Stimulated activated CD8-positive, alpha-beta memory T cell treated with anti-CD3 and anti-CD28 coated beads, Interleukin-4, amount 100 ng/mL, for 1 hour (primary cell): ENCODE measurements at places on chromosomes 3 and 15.

DNA sequence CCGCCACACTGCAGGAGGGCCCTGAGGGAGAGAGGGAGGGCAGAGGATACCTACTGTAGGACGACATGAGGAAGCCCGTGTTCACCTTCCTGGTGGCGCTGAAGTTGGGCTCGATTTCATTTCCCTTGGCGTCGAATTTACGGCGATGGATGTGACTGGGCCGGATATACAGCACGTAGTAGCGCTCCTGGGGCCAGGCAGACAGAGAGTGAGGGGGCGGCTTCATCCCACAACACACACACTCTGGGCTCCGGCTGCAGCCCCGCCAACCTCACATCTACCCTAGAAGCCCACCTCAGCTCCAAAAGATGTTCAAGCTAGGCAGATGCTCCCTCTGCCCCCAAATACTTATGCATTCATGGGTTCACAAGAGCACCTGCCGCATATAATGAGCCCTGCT is 4.5 kb downstream of the ARPIN start:
- DNase-seq: no peak

GRCh38 chr3:30708472-30708871 is 102.1 kb downstream of the TGFBR2 start:
- no peak for DNase-seq

DNA sequence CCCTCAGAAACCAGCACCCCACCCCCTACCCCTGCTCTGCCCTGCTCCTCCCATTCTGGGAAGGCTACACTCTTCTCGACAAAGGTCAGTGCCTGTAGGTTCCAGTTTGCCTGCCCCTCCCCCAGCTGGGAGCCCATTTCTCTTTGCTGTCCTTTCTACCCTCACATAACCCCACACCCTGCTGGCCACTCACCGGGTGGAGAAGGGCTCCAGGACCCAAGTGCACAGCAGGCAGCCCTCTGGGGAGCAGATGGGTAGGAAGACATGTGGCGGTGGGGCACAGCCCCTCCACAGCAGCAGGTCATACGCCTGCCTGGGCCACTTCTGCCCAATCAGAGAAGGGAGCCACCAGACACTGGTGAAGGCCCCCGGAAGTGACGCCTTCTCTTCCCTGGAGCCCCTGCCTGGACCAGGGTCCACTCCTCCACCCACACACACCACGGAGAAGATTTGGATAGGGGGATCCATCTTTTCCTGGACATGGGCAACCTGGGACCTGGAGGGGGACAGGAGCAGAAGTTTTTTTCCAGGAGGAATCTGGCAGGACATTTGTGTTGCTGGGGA is at the start of gene THPO:
TSS of gene THPO (minus strand) at position 326 of the 564 bp plus-strand sequence. CDS start 1,948 bp downstream, outside the sequence.
- no peak for DNase-seq

- DNase-seq: no peak
Observed at GRCh38 chr3:61734749-61735686, 173.6 kb downstream of the PTPRG start.

DNA sequence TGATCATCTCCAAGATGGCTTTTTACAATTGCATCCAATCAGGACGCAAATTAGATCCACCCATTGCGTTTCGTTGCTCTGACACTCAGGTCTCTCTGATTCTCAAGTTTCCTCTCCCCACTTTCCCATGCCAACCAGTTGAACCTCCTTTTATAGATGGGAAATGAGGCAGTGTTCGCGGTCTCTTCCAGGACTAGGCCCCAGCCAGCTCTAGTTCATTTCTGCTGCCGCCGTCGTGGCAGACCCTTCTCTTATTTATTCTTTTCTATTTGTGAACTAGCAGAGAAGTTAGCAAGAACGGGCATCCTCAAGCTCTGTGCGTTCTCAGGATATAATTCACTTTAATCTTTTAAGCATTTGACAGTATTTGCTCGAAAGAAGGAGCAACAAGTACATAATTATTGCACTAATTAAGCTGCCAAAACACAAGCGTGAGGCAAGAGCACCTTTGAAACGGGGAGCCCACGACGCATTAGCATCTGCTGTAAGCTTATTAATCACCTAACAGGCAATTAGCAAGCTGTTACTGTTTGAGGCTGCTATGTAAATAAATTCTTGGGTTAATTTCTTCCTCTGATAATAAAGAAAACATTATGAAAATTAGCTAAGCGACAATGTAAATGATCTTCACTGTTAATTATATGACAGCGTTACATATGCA is 246.4 kb upstream of the TLE3 start:
- DNase-seq: no peak

- DNase-seq: no peak
Observed at GRCh38 chr15:25415707-25416106, 23.1 kb downstream of the UBE3A start.

DNA sequence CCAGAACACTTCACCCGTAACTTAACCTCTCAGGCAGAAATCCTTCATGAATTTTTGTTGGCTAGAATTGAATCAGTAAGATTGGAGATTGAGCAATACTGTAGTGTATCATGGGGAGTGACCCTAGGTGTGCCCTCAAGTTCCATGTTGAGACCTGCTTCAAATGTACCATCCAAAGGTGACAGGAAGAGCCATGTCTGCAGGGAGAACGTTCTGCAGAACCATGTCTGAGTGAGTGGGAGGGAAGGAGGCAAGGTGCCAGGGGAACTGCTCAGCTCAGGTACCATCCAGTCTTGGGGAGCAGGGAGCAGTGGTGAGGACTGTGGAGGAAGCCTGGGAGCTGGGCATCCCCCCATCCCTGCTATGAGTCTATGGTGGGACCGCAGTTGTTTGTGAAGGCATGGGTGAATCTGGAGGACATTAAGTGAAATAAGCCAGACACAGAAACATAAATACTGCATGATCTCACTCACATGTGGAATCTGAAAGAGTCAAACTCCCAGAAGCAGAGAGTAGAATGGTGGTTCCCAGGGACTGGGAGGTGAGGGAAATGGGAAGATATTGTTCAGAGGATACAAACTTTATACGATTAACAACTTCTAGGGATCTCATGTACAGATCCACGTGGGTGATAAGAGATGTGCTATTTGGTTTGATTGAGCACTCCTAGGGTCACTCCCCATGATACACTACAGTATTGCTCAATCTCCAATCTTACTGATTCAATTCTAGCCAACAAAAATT is 23.3 kb downstream of the CFAP161 start:
- DNase-seq: no peak

- no peak for DNase-seq
Observed at GRCh38 chr15:90986790-90987507, 7.4 kb downstream of the PRC1 start.

DNA sequence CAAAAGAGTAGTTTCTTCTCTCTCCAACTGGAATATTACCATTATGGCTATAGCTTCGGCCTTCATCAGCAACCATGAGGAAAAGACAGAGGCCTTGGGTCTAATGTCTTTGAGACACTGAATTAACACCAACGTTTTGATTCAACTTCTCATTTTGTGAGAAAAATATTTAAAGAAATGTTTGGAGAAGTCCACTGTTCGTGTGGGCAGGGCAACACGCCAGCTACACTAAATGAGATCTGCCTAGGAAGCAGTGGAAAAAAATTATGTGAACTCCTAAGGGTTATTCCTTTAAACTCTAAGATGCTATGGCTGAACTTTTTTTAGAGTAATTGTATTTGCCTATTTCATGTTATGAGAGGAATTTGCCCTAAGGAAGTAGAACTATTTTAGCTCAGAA is 41.8 kb downstream of the NCEH1 start:
- DNase-seq: no peak

- peak; percentile 20 for DNase-seq
Observed at GRCh38 chr3:179148616-179149405, 654 bp downstream of the PIK3CA start.

GRCh38 chr3:105700575-105700974 is 168.2 kb downstream of the CBLB start:
- no peak for DNase-seq

GRCh38 chr3:144295613-144296012 is 324.0 kb downstream of the DIPK2A start:
- DNase-seq: no peak

DNA sequence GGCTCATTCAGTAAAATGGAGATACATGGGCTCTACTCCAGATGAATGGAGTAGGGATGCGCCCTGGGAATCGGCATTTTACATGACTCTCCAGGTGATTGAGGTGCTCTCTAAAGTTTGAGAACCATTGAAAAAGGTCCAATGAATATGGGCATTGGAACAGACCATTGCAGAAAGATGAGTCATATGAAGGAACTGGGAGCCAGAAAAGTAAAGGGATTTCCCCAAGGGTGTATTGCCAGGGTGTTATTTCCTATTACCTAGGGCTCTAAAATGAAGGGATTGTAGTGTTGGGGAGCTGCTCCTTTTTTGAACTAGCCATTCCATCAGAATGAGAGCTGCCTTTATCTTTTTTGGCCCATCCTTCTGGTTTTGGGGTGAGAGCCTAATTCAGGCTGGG is 21.7 kb downstream of the CLDN11 start:
- no peak for DNase-seq

GRCh38 chr15:60394689-60395097 is 3.1 kb downstream of the ANXA2 start:
- DNase-seq: no peak

GRCh38 chr3:159131376-159131775 is 329.5 kb downstream of the MFSD1 start:
- no peak for DNase-seq

DNA sequence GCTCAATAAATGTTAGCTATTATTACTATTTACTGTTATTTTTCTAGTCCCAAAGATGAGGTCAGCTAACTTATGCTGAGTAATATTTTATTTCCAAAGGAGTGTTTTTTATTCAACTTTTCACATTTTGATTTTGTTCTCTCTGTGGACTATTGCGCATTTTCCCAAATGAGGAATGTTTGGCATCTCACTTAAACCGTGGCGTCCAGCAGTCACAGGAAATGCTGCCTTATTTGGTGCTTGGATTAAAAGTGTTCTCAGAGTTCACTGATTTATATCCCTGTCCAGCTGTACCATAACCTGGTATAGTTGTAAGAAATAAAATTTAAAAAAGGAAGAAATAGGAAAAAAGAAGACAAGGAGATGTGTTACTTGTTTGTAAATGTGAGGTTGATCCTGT is 166.8 kb downstream of the THSD4 start:
- no peak for DNase-seq

DNA sequence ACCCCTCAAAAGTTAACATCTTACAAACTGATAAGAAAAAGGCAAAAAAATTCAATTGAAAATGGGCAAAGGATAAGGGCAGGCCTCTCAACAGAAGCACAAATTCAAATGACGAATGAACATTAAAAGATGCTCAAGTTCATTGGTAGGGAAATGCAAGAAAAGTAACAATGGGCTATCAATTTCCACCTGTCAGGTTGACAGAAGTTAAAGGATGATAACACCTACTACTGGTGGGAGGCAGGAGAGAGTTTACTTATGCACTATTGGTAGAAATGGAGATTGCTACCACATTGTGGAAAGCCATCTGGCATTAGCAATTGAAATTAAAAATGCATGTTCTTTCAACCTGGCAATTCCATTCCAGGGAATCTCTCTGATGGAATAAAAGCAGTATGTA is 35.6 kb upstream of the TNFAIP8L3 start:
- DNase-seq: no peak

DNA sequence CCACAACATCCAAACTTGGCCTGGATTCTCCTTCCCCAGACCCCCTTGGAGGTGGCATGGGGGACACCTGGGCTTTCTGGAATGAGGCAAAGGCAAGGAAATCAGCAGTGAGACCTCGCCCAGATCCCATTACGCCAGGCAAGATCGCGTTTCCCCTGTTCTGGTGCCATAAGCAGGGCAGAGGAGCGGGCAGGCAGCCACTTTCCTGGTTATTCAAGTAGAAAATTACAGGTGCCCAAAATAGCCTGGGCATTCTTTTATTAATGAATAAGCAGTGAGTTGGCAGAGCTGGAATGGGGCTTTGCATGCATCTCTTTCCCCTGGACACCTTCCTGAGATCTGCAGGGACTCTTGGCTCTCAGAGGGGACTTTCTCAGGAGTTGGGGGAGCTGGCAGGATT is 31.5 kb upstream of the FAM107A start:
- DNase-seq: no peak

GRCh38 chr3:152471814-152472671 is 203.3 kb downstream of the MBNL1 start:
- DNase-seq: peak; percentile 16

DNA sequence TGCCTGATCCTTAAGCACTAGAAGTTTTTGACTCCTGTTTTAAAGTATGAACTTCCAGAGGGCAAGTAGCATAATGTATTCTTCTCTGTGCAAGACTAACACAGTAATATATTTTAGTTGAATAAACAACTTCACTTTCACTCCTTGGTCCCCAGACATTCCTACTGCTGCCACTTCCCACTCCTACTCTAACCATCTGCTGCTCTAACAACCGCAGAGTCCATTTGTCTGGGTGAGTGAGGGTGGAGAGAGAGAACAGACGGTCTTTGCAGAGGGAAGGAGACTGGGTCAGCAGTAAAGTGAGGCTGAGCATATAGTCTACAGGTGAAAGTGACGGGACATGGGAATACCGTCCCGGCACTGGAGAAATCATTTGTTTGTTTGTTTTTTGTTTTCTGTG is 301.0 kb upstream of the SLCO3A1 start:
- no peak for DNase-seq

DNA sequence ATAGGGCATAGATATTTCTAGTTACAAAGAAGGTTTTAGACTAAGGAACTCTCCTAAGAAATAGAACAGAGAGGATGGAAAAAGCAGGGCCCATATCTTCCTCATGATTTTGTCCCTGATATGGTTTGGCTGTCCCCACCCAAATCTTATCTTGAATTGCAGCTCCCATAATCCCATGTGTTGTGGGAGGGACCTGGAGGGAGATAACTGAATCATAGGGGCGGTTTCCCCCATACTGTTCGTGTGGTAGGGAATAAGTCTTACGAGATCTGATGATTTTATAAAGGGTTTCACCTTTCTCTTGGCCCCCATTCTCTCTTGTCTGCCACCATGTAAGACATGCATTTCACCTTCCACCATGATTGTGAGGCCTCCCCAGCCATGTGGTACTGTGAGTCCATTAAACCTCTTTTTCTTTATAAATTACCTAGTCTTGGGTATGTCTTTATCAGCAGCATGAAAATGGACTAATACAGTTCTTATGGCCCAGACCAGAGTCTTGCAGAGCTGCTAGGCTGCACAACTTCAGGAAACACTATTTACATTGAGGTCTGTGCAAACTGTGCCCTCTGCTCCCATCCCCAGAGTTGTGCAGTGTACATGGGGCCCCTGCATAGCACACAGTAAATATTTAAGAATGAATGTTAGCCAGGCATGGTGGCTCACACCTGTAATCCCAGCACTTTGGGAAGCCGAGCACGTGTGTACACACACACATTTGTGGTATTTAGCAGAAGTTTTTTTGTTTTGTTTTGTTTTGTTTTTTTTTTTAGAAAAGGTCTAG is 20.3 kb upstream of the CA12 start:
- no peak for DNase-seq

GRCh38 chr3:30145281-30145680 is 461.1 kb upstream of the TGFBR2 start:
- DNase-seq: no peak

DNA sequence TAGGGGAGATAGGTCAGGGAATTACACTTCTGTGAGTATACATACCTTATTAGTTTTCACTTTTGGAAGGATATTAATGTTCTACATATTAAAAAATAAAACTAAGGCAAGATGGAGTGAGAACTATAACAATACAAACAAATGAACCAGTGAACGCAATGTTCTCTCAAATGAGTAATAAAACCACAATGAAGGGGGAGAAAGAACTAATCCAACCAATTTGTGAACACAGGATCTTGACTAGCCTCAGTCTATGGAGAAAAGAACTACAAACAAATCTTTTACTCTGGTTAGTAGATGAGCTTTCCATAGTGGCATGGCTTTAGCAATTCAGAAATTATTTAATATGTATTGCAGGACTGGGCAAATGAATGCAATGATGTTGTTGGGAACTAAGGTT is 26.9 kb upstream of the ATOSA start:
- no peak for DNase-seq
